NCI-H2107 (cell line): ENCODE measurements at places on chromosomes 5 and 9.
A peak's percentile ranks its signal among the peaks of the same experiment; 100 is the strongest.

GRCh38 chr5:108801776-108802175 is 54.1 kb downstream of the FER start:
- DNase-seq = no peak

- DNase-seq = no peak
Observed at GRCh38 chr5:124457901-124458300, 288.5 kb downstream of the ZNF608 start.

GRCh38 chr9:1929722-1930244 is 85.4 kb upstream of the SMARCA2 start:
- DNase-seq = no peak

DNA sequence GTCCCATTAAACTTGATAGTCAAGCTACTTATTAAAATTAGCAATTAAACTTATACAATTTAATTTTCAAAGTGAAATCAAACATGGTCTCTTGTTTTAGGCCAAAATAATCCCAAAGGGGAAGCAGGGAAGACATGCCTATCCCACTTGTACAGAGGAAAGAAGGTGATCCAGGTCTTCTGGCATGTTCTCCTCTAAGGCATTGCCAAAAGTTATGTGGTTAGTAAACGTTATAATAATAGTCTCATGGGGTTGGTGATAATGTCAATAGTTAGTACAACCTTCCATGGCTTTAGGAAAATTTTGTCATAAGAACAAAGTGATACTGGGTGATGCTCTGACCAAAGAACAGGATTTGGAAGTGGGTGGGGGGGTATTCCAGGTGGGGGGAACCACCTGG is 52.8 kb downstream of the ROR2 start:
- DNase-seq = no peak

- DNase-seq = no peak
Observed at GRCh38 chr9:109193974-109194556, 27.0 kb upstream of the FRRS1L start.

DNA sequence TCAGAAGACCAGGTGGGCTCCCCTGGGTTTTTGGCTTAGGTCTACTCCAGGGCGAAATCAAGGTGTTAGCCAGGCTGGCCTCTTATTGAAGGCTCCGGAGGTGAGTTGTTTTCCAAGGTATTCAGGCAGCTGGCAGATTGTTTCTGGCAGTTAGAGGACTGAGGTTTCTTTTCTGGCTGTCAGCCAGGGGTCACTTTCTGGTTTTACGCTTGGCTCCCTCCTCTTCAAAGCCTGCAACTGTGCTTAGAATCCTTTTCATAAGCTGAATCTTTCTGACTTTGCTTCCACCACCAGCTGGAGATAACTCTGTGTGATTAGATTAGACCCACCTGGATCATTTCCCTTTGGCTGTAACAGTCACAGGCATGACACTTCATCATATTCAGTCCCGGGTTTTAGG is 24.6 kb downstream of the RFK start:
- peak; percentile 71 for DNase-seq

DNA sequence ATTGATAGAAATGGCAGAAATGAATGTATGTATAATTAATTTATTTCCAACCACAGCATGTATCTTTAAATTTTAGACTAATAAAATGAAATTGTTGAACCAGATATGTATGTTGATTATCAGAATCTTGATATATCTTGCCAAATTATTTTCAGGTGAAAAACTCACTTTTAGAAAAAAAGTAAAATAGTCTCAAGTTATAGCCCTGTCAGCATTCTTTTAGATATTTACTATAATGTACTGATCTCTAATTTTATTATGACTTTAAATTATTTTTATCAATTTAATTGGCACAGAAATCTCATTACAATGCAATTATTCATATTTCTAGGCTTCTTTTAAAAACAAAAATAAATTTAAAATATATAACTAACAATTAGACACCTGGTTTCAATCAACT is 1990.4 kb upstream of the CDH6 start:
- no peak for DNase-seq

- DNase-seq = no peak
Observed at GRCh38 chr9:113803811-113804589, 72.1 kb upstream of the ZNF618 start.

- no peak for DNase-seq
Observed at GRCh38 chr5:52300703-52301372, 486.9 kb upstream of the ITGA1 start.

DNA sequence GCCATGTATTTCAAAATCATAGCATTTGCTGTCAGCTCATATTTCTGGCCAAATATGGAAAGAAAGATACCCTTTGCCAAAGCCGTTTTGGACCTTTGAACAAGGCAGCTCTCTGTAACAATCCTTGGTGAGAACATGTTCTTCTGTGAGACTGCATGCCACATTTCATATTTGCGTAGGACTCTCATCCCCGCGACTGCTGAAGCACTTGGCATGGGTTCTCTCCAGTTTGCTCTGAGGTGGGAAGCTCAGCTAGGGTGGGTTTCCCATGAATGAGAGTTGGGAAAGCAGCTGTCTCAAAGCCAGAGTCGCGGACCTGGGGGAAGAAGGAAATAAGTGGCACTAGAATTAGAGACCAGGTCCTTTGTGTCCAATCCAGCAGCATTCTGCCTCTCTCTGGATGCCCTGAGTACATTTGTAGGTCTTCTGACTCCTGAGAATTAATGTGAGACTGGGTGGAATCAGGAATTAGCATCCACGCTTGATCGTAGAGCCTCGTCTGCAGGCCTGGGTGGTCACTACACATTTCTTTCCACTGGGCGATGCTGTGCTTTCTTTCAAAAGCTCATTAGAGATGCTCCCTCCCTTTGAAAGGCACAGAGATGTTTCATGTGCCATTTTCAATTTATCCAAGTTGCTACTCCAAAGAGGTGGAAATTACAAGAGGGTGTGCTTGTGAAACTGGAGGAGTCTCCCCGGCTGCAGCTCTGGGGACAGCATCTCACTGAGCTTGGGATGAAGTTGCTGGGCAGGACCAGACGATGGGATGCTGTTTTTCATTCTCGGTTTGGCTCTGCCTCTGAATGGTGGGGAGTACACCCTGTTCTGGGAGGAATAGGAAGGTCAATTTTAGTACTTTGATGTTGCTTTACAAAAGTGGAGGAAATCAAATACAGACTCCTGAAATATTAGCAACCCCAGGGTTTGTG is 197.2 kb downstream of the GADD45G start:
- DNase-seq = no peak

DNA sequence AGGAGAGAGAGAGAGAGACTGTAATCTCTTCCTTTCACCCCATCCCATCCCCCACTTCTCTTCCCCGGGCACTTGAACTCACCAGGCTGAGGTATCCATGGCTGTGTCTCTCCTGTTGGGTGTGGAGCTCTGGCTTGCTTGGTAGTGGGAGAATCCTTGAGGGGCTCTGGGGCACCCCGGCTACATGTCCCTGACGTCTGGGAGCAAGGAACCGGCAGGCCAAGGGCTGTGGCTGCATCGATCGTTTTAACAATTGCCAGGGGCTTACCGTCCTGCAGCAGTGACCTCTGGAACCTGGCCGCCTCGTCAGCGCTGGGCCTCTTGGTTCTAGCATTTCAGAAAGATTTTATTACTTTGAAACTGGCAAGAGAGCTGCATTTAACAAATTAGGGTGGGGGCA is 30.0 kb downstream of the FGF18 start:
- no peak for DNase-seq

DNA sequence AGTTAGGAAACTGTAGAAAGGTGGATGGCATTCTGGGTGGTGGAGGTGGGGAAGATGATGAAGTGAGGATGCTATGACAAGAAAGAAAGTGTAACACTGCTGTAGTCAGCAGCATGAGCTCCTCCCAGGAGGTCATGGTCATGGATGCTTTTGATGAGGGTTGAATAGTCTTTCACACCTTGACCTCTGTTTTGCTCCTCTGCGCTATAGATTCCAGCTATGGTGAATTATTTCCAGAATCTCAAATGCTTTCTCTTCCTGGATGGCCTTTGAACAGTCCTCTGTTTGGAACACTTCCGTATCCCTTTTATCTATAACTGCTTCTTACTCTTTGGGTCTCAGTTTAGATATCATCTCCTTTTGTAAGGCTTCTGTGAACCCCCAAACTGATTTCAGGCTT is 165.9 kb upstream of the PPP1R2B start:
- DNase-seq = no peak

GRCh38 chr9:16000811-16001210 is 448.0 kb downstream of the CCDC171 start:
- no peak for DNase-seq

- no peak for DNase-seq
Observed at GRCh38 chr5:120062515-120062917, 401.6 kb upstream of the PRR16 start.

GRCh38 chr9:109313351-109313750 is 7.5 kb downstream of the EPB41L4B start:
- no peak for DNase-seq

GRCh38 chr5:32843531-32843895 is 132.4 kb downstream of the NPR3 start:
- DNase-seq = no peak

DNA sequence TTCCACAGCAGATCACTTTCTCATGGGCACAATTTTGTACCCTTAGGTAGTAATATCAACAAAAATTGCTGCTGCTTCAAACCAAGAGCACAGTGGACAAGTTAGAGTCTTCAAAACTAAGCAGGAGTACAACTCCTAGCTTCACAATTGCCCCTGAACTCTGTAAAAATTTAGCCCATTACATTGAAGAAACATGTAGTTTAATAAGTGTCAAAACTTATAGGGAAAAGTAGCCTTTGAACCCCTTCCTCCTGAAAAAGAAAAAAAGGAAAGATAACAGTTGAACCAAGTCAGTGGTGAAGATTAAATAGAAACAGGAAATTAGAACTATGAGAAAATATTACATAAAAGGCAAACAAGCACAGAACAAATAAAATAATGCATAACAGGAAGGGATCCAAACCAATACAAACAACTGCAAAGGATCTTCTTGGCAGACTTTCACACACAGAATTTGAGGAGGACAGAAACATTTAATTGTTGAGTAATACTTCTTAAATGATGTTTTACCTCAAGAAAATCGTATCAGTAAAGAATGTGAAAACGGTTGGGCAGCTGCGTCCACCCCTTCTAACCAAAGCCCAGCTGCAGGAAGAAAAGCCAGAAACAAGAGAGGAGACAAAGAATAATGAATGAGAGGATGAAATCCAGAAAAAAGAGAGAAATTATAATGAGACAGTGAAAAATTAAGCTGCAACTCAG is 636.0 kb downstream of the NR2F1-AS1 start:
- no peak for DNase-seq

GRCh38 chr9:5357431-5358105 is 17.9 kb upstream of the RLN1 start:
- DNase-seq = no peak

DNA sequence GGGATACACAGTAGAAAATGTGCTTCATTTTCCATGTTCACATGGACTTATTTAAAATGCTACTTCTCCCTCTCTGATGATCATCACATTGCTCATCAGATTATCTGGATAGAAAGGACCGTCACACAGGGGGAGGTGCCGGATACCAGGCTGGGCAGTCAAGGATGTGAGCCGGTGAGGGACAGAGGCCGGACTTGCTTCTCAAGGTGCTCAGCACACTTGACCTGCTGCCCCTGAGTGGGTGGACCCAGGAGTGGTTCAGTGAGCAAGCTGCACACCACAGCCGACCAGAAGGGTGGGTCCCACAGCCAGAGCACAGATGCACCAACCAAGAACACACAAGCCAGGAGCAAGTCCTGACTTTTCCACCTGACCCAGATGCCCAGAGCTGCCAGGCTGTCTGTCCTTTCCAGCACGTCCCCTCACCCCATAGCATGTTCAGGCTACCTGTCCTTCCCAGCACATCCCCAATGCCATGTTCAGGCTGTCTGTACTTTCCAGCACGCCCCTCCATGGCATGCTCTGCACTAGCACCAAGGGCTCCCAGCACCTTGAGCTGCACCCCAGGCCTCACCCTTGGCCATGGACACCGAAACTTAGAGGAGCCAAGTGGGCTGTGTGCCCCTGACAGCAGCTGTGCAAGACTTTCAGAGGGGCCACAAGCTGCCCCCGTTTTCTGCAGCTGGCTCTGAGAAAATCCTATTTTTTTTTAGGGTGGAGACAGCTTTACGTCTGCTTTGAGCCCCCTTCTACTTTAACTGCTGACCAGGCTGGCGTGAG is 77.8 kb downstream of the SECISBP2 start:
- no peak for DNase-seq

- no peak for DNase-seq
Observed at GRCh38 chr5:89351975-89352374, 469.0 kb upstream of the MEF2C start.

DNA sequence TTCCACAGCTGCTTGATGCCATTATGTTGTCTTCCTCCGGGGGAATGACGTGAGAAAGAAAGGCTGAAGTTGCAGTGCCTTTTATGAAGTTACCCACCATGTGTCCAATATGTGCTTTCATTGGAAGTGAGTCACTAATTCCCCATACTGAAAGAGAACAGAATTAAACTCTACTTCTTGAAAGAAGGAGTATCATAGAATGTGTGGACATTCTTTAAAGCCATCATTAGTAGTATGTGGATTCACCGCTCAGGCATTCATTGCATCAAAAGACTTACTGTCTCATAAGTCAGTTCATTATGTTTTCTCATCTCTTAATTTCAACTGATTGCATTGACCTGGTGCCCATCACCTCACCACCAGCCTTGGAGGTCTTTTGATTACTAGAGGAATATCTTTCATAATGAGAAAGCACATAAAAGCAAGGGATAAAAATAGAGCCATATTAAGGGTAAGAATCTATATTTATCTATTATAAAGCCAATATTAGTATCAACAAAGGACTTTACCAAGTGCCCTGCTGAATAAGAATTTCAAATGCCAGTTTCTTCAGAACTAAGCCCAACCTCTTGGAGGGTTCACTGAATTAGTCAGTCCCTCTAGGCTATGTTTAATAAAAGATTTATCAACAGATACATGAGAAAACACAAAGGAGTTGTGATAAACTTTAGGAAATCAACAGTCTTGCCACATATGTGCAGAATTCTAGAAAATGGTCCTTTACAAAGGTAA is 516.1 kb downstream of the NTRK2 start:
- no peak for DNase-seq

- DNase-seq = no peak
Observed at GRCh38 chr9:16871336-16872151, 1.1 kb upstream of the BNC2 start.

GRCh38 chr5:83000428-83000827 is 76.8 kb downstream of the TMEM167A start:
- no peak for DNase-seq

GRCh38 chr9:128937310-128938165 is 9.9 kb downstream of the DOLK start:
- no peak for DNase-seq
